Stimulated activated CD8-positive, alpha-beta memory T cell treated with anti-CD3 and anti-CD28 coated beads, Interleukin-15, amount 100 ng/mL, for 24 hours (primary cell): ENCODE measurements at places on chromosomes 2 and 18.

GRCh38 chr2:120803764-120804335 is 68.2 kb downstream of the GLI2 start:
- no peak for DNase-seq

- DNase-seq = no peak
Measured at GRCh38 chr2:20603791-20604190, 47.1 kb downstream of the HS1BP3 start.

DNA sequence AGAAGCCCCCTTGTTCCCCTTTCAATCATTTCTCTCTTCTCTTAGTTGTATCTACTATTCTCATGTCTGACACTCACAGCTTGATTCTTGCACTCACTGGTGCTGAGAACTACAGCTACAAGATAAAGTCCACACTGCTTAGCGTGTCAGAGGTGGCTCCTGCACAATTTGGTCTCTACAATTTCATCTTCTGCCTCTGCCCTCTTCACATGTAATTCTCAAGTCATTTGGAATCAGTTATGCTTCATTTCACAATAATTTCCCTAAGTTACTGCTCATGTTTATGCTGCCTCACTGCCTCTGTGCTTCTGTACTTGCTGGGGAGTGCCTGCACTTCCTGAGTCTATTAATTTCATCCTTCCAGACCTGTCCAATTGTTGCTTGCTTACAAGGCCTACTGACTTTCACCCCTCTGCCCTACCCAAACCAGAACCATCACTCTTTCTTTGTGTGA is 11.6 kb upstream of the NAB1 start:
- DNase-seq = no peak

DNA sequence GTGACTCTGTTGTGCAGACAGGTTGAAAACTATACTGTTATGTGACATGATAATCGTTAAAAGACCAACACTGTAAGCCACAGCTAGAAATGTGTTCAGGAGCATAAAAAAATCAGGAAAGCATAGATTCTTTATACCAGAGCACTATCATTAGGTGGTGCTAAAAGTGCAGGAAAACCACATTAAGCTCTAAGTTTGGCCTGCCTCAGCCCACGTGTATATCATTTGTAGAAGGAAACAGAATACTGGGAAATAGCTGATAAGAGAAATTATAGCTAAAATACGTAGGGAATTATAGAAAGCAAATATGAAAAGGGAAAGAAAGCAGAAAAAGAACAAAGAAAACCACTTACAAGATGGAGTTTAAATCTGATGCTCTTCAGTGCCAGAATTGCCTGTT is 26.5 kb upstream of the C2orf74 start:
- no peak for DNase-seq

GRCh38 chr2:26772064-26773001 is 8.2 kb downstream of the SLC35F6 start:
- DNase-seq = no peak

- DNase-seq = no peak
Measured at GRCh38 chr18:34550902-34551301, 159.2 kb upstream of the DTNA start.

DNA sequence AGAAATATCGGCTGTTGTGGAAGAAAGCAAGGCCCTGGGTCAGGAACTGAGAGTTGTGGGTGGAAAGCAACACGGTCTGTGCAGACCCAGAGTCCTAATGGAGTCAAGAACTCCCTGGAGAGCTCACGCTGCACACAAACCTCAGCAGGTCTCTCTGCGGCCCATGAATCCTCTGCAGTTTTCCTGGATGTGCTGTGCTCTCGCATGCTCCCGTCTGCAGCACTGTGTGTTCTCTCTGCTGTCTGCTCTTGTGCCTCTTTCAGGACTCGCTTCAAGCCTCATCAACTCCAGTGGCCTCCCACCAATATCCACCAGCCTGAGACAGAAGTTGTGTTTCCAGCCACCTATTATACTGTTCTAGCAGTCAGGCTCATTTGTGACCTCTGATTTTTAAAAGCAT is 24.3 kb downstream of the RNU4ATAC start:
- no peak for DNase-seq

DNA sequence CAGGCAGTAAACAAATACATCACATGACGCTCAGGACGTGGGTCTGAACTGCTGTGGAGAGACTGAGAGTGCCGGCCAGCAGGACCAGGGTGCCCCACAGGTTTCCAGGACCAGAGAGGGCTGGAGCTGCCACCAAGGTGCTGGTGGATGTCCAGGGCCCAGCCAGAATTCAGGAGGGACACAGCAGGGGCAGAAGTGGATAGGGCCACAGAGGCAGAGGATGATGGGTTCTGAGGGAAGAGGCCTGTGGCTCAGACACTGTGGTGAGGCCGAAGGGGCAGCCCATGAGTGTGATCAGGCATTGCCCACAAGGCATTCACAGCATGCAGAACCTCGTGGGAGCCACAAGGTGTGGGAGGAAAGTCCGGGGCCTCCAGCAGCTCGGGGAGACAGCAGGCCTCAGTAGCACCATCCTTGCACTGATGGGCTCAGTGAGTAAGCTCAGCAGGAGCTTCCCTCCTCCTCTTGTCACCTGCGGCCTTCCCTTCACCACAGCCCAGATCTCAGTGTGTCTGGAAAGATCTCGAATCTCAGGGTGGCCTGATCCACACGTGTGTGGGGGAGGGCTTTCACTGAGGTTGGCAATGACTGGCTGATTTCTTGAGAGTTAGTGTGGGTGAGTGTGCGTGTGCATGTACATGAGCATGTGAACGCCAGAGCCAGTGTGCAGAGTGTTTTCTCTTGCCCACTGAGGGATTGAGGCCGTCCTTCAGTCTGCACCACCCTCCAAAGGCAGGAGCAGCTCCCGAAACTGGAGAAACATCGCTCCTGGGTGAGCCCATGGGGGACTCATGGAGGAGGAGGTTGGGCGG is 181.8 kb upstream of the RAB6C start:
- DNase-seq = no peak

DNA sequence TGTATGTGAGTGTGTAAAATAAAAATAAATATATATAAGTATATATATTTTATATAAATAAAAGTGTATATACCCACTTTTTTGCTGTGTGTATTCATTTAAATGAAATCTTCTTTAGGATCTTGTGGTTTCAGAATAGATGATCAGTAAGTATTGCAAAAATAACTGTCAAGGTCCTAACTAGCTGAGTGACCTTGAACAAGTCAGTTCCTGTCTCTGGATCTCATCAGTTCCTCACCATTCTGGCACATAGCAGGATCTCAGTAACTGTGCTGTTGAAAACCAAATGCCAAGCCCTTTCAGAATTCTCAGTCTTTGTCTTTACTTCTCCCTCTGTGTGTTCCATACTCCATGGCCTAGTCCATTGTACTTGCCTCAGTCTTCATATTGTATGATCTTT is 115.3 kb upstream of the CXCR4 start:
- no peak for DNase-seq
